Fibroblast of skin of scalp (primary cell): ENCODE measurements at places on chromosomes 16 and 17.

GRCh38 chr17:42982266-42982665 is 1.9 kb downstream of the RUNDC1 start:
- no peak for DNase-seq

- DNase-seq: no peak
Measured at GRCh38 chr17:34736611-34737010, 157.2 kb downstream of the TMEM132E start.

DNA sequence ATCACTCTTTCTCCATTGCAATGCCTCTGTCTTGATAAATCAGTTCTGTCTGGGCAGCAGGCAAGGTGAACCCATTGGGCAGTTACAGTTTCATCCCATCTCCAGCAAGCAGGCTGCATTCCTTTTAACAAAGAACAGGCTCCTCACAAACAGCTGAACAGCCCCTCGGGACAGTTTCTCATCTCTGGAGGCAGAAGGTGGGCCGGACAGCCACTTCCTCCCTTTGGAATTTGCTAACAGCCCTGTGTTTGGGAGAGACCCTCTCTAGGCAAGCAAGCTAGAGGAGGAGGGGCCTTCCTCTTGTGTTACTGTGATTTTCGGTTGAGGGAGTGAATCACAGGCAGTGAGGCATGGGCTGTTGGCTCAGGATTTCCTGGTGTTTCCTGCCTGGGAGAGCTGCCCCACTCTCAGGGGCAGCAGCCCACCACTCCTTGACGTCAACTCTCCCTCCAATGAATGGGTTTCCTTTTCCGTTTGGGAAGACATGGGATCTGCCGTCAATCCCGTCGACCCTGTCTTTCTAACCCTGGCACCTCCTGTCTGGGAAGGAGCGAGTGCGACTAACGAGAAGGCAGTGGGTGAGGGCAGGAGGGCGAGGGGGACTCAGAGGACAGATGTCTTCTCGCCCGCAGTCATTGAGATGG is 3.7 kb upstream of the PGS1 start:
- DNase-seq: peak; percentile 90

GRCh38 chr16:71409011-71409775 is 32.7 kb downstream of the TLE7 start:
- no peak for DNase-seq

GRCh38 chr16:78237841-78238240 is 138.4 kb downstream of the WWOX start:
- no peak for DNase-seq

GRCh38 chr16:84344781-84345180 is 23.6 kb upstream of the ATP2C2 start:
- no peak for DNase-seq

- no peak for DNase-seq
Measured at GRCh38 chr16:9114112-9114511, 22.7 kb downstream of the HAPSTR1 start.

- no peak for DNase-seq
Measured at GRCh38 chr17:82845163-82845807, 5.5 kb upstream of the ZNF750 start.

GRCh38 chr17:39607851-39608130 is at the start of gene NEUROD2:
TSS of gene NEUROD2 (minus strand) at chr17:39607920. CDS start at chr17:39606599, 1,321 bp downstream.
- no peak for DNase-seq

GRCh38 chr17:4643676-4644075 is 2.2 kb upstream of the ALOX15 start:
- no peak for DNase-seq

DNA sequence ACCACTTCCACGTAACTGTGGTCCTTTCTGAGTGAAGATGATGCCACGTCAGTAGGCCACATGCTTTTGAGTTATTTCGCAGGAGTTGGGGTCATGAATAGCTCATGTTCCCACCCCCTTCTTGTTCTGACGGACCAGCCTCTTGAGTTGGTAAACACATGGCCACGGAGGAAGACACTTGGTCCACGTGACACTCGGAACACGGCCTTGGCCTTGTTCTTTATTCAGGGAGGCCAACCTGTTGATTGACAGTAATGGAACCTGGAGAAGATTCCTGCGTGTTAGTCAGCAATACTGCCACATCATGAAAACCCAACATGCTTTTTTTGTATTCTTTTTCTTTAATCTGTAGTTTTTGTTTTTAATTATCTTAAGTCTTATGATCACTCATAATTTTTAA is 56.3 kb downstream of the SEC14L1 start:
- no peak for DNase-seq

GRCh38 chr17:1829216-1829591 is 498 bp downstream of the SMYD4 start:
- DNase-seq: no peak

- DNase-seq: no peak
Measured at GRCh38 chr17:5138616-5139457, 23.0 kb downstream of the USP6 start.

DNA sequence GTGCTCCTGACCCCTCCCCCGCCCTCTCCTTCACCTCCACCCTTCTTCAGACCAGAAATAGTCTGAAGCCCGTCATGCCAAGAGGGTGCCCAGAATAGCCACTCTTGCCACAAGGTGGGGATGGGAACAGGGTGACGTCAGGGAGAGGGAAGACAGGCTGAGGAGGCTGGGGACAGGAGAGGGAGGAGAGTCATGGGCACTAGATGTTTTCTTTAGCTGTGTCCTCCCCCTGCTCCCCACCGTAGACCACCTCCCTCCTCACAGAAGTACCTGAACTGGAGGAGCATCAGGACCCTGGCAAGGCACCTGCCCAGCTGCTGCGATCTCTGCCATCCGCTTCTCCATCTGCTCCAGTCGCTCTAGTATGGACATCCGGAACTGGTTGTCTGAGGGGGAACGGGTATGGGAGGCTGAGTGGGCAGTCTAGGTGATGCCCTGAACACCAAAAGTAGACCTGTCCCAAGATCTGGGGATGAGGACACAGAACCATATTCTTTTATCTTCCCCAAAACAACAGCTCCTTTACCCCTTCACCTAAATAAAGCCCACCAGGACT is 6.6 kb upstream of the SPAG7 start:
- no peak for DNase-seq

DNA sequence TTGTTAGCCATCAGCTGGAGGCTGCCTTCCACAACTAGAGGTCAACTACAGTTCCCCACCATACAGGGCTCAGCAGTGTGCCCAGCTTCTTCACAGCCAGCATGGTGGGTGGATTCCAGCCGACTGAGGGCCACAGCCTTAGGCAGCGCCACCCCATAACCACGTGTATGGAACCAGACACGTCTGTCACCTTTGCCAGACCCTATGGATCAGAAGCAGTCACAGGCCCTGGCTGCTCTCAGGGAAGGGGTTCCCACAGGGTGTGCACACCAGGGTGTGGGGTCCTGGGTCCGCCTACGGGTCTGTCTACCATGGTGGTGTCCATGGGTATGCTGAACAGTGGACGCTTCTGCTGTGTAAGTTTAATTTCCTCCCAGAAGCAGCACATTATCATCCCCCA is 265.0 kb upstream of the FOXF1 start:
- DNase-seq: no peak

GRCh38 chr17:9472541-9472940 is 103.1 kb downstream of the STX8 start:
- DNase-seq: peak; percentile 10

DNA sequence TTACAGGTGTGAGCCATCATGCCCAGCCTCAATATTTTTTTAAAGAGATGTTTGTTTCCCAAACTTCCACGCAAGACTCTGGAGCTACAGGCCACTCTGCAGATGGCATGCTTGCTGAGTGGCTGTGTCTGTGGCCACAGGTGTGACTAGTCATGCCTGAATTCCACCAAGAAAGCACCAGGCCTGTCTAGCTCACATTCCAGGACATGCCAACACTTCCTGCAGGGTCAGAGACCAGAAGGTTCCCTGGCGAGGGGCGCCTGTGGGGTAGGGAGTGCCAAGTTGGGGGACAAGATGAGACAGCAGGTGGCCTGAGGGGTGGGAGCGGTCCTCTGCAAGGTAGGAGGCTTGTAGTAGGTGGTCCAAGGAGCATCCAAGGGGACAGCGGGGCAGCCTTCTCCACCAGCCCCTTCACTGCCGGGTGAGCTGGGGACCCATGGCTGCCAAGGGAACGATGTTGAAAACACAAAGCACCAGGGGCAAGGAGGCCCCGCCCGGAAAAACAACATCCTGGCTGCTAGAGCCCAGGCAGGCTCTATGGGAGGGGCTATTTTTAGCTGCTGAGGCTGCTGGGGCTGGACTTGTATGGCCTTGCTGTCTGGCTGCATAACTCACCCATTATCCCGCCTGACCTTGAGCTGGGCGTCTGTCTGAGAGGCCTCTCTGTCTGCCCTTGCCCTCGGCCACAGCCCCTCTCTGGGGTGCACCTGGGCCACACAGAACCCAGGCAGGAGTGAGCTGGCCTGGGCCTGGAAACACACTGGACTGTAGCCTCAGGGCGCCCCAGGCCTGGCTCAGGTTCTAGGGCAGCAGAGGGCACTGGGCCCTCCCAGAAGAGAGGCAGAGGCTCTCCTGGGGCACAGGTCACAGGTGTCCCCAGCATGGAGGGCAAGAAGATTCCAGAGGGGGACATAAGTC is 5.7 kb downstream of the TRIM47 start:
- DNase-seq: peak; percentile 81

DNA sequence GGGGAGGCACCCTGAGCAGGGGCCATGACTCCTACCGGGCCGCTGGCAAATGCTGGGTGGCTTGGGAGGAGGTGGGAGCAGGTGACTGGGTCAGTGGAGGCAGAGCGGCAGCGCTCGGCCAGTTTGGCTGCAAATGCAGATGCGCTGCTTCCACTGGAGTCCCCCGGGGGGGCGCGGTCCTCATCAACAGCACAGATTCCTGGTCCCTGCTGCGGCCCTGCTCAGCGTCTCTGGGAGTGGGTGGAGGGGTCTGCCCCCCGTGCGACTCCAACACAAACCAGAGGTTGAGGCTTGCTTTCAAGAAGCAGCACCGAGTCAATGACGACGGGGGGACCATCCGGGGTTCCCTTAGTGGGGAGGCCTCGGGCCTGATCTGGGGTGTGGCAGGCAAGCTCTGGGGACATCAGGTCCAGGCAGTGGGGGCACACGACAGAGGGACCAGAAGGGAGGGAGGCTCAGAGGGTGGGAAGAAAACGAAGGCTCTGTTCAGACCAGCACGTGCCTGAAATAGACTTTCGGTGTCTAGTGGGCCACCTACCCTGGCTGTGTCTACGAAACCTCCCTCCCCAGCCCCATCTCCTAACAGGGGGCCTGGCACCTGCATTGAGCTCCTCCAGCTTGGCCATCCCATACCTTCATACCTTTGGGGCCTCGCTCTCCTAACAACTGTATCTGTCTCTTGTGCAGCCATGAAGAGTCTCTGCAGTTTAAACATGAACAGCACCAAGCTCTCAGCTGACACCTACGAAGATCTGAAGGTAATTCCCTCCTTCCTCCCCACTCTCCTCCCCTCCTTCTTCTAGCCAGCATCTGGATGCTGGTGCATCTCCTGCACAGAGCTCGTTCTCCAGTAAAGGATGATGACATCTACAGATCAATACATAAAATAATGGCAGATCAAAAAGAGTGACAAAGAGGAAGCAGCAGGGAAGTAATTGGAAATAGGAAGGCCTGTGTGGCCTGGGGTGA is 72.5 kb upstream of the PLCG2 start:
- no peak for DNase-seq

DNA sequence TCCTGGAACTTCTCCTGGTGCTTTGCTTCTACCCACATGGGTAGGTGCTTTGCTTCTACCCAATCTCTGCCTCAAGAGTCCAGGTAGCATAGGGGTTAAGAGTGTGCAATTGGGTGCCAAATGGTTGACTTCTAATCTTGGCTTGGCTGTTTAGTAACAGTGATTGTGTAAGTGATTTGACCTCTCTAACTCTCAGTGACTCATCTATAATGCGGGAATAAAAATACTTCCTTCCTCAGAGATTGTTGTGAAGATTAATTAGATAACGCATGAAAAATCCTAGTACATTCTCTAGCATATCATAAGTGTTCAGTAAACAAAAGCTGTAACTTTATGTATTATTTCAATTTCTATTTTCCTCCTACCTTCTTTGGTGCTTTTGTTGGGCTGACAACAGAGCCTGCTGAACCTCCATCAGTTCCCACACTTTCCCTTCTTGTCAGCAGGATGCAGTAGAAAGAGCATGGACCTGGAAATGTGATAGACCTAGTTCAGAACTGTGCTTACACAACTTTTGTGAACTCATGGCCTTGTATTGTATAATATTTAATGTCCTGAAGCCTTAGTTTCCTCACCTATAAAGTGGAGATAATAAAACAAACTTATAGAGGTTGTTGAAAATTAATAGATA is 72.9 kb upstream of the SMIM36 start:
- DNase-seq: no peak

- DNase-seq: no peak
Measured at GRCh38 chr16:49505556-49505955, 132.0 kb downstream of the C16orf78 start.

DNA sequence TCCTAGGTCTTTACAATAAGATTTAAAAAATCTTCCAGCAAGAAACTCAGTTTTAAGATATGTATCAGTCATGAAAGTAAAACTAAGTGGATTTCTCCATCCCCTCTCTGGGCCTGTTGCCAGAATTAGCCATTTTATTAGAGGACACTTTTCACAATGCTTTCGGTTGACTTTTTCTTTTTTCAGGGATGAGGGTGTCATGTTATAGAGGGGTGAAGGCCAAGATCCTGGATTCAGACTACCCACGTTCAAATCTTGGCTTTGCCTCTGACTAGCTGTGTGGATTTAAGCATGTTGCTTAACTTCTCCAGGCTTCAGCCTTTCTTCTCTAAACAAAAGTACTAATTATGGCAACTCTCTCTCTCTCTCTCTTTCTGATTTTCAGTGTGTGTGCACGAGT is 111.7 kb upstream of the COX10 start:
- peak; percentile 25 for DNase-seq

DNA sequence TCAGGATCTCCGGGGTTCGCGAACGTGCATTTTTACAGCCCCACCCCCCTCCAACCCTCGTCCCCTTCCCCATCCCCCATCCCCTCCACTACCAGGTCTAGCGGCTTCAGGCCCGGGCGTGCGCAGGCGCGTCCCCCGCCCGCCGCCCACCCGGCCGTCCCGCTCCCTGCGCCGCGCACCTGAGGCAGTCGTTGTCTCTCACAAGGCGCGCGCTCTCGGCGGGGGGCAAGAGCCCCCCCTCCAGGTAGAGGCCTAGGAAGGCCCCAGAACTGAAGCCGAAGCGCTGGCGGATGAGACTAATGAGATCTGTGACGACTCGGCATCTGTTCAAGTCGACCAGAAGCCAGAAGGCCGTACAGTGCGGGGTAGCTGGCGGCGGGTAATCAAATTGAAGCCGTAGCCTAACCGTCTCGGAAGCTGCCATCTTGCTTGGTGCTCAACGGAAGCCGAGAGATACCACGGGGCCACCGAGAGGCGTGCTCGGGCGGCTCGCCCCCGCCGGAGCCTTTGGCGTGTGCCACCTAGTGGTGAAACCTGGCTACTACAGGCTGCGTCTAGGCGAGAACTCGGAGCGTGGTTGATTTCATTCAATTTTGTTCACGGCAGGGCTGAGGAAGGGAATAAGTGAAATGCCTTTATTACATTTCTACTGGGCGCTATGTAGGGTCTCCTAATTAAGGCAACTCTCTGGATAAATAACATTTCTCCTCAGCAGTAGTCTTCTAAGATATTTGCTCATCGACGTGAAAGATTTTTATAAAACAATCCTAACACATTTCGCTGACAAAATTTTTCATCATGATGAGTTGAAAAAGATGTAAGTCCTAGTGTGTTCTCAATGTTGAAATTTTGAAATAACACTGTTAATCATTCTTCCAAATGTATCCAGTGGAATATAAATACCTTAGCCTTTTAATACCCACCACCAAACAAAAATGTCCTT is at the start of gene COIL:
Gene COIL, minus strand, starts transcription at position 455 of the 943 bp plus-strand sequence. Its CDS starts 31 bp downstream, at position 424.
- DNase-seq: peak; percentile 91
